ENCODE measurements at places on chromosomes 7 and 10.
A peak's percentile ranks its signal among the peaks of the same experiment; 100 is the strongest.

- DNase-seq: no peak
Measured at GRCh38 chr10:34454590-34455261, 360.4 kb downstream of the PARD3 start.

DNA sequence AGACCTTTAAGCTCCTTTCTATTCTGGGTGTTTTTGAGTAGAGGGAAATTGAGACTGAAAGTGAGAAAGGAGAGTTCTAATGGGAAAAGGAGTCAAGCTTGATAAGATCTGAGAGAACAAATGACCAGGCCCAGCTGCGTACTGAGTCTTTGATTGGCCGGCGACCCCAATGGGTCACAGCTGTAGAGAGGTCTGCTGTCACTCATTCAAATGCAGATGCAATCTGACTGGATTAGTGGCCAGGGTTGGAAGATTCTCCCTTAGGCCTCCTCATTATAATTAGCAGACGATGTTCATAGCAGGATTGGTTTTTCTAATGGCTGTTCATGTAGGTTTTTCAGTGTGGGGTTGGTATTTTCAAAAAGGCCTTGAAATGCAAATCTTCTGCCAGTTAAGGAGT lies 127.2 kb upstream of the SLC25A13 start:
- DNase-seq: no peak

GRCh38 chr10:9097206-9097990 lies 1042.9 kb downstream of the GATA3 start:
- no peak for DNase-seq

DNA sequence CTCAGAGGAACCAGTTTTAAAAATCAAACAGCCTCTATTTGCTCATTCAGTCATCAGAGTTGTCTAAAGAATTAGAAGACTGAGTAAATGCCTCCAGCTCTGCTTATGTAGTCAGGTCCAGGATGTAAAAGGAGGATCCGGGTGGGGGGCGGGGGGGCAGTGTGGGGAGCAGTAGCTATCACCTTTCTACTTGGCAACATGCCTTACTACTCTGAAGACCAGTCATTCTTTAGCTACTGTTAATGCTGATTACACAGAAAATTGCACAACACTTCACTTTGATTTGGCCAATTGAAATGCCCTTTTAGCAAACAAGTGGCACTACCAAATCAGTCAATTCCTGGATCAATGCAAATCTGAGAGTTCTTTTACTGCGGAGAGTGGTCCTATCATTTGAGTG lies 164.2 kb downstream of the NXPH1 start:
- no peak for DNase-seq

GRCh38 chr7:76222333-76222732 lies 20.6 kb downstream of the SRRM3 start:
- DNase-seq: no peak

GRCh38 chr10:125201791-125202622 lies 41.6 kb upstream of the CTBP2 start:
- DNase-seq: no peak

DNA sequence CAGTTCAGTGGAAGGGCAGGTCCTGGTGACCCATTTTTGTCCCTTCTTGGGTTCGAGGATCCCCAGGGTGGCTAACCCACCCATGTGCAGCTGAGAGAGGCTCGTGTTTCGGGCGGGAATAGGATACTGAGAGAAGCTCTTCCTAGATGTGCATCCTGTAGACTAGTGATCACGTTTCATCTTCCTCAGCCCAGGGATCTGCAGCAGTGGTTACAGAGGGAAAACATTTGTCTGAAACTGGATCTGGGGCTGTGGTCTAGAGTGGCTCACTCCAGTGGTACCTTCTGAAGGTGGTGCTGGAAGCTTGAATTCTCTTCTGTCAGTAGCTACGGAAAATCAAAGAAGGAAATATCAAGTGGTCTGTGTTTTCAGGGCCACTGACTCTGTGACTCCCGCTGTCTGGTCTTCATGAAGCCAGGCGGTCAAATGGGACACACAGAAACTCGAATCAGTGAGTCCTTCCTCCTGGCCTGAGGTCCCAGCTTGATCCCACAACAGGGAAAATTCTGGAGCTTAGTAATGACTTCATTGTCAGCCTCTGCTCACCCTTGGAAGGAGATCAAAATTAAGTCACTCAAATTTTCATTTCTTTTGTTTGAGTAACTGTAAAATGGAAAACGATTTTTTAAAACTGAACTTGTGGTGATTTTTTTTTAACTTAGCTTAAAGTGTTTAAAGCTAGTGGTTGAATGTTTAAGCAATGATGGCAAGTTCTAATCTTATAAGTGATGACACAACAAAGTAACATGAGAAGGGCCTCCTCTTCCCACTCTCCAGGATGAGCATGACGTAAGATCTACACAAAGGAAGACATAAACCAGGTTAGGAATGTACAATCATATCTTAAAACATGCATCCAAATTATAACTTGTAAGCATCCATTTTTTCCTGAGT lies 469.3 kb upstream of the KLF6 start:
- no peak for DNase-seq

DNA sequence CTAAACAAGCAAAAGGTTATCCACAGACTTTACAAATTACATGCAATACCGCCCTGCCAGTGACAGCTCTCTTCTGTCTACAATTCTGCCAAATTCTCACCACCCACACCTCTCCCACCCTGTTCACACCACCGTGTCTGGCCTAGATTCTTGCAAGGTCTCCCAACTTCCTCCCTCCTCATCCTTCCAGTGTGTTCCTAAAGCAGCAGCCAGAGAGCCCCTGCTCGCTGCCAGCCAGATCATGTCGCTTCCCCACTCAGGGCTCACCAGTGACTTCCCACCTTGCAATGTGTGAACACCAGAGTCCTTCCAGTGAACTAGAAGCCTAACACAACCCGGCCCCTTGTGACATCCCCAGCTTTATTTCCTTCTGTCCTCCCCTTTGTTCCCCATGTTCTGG lies 121.6 kb downstream of the HECW1 start:
- DNase-seq: no peak

DNA sequence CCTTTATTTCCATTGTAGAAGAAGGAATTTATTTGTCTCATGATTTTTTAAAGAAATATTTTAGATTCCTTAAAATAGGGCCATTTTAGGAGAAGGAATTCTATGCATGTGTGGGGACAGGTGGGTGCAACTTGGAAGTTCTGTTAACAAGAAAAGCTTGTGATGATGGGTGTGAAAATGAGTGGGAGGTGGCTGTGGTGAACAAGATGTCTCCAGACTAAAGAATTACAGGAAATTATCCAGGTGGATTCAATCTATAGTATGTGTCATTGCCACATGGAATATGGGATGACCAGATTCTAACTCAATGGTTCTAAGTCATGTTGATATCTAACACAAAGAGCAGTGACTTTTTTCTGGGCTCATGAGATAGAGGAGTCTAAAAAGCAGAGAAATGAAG lies 229.6 kb upstream of the IGFBP3 start:
- DNase-seq: no peak

DNA sequence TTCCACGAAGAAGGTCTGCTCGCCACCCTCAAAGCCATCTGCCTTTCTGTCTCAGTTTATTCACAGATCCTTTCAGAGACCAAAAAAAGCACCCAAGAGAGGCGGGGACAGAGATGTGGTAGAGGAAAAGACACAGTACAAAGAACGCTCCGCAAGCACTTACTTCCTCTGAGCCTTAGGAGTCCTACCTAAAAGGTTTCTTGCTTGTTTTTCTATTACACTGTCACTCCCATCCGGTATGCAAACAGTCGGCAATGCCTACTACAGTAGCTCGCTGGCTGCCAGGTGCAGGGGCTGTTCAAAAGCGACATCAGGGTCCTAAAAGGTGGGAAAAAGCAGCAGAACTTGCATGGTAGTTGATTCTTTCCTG lies 816 bp downstream of the TECPR1 start:
- DNase-seq: no peak

- no peak for DNase-seq
Measured at GRCh38 chr7:90238583-90238982, 6.4 kb upstream of the CFAP69 start.

DNA sequence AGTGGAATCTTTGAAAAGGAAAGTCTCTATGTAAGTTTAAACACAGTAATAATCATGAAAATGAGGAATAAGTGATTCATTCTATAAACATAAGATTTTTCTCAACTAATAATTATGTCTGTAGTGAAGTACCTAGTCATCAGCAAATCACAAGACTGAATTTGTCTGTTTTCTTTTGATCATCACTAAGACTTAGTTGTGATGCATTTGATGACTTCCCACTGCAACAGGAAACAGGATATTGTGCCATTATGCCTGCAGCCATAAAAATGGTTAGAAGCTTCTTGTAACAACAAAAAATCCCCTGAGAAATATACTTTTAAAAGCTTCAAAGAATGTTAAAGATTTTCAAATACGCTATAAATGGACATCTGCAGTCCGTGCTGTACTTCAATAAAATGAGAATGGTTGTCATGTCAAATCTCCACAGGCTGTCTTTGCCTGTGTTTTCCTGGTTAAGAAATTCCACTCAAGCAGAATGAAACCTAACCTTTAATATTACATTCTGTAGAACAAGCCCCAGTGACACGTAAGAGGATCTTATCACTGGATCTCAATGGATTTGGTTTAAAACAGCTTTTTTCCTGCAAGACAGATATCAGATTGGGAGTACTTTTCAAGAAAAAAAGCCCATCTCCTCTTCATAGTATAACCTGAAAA lies 1262.3 kb upstream of the PHF14 start:
- no peak for DNase-seq

DNA sequence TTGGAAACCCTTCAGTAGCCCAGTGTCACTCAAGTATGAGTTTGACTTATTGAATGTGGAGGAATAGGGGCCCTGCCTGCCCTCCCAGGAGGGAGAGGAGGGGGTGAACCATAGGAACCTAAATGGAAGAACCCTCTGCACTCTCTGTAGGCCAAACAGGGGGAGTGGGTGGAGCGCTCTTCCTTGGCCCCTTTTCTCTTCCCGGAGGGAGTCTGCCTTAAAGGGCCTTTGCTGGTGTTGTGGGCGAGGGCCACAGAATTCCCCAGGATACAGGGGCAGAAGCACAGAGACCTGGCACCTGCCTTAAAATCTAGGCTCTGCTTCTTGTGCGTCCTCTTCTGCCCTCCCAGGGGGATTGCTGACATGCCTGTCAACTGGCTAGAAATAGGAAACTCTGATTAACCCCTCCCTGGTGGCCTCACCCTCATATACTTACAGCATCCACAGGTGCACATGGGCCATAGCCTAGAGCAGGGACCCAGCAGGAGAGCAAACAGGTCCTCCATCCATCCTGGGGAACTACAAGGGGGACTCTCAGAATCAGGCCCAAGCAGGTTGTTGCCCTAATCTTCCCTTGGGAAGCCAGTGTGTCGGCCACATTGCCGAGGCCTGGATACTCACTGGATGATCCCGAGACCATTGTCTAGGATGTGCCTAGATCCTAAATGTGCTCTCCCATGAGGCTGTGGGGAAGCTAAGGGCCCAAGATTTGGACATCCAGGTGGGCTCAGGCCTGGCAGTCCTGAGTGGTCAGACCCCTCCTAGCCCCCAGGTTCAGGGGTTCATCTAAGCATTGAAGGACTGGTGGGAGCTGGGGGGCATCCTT lies 3.4 kb downstream of the TRIM8 start:
- peak; percentile 51 for DNase-seq

- peak; percentile 82 for DNase-seq
Measured at GRCh38 chr10:77801474-77802161, 124.9 kb downstream of the DLG5 start.

GRCh38 chr7:140209866-140210609 lies 33.3 kb upstream of the KDM7A start:
- peak; percentile 88 for DNase-seq

DNA sequence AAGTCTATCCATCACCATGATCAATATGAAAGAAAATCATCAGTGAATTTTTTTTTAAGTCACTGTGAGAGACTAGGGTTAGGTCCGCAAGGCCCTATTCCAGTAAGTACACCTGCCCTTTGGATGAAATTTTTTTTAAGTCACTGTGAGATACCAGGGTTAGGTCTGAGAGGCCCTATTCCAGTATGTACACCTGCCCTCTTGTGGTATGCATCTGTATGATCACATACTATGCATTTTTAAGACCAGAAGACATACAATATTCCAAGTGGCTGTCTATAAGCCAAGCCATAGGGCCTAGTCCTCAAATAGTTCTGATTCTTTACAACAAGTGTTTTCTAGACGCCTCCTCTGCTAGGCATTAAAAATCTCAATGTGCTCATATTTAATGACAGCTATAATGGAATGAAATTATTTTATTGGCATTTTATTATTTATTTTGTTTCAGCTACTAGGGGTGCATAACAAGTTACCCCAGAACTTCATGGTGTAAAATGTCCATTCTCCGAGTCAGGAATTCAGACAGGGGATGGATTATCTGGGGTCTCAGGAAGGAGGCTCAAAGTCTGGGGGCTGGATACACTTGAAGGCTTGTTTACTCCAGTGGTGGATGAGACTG lies 53.1 kb downstream of the TEX36 start:
- peak; percentile 67 for DNase-seq

GRCh38 chr7:90530263-90530662 lies 60.8 kb downstream of the PTTG1IP2 start:
- peak; percentile 25 for DNase-seq

DNA sequence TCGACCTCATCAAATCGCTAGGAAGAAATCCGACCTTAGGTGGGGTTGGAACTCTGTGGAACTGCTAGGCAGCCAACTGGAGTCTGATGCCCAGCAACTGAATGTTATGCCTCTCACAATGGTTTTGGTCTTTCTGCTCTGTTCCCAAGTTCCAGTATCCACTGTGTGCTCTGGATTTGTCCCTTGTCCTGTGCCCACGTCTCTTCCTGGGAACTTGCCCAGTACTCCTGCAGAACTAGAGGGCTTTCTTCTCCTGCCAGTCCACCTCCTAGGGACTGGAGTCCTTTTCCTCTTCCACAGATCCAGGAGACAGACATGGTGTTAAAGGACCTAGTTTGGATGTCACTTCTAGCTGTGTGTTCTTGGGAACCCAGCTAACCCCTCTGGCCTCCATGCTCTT lies 26.6 kb downstream of the PRTFDC1 start:
- no peak for DNase-seq

DNA sequence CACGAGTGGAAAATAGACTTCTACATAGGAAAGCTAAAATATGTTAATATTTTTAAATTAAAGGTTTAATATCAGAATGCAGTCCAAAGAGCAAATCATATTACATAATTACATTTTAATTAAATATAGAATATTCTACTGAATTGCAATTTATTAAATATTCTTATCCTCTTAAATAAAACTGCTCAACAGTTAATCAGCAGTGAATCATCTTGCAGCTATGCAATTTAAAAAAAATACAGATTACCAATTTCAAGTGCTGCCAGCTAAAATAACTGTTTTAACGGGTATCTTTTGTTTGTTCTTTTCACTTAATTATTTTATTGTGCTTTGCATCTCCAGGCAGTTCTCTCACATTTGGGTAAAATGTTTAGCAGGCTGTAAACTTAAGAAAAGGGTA lies 82.2 kb downstream of the ZNRF2 start:
- no peak for DNase-seq

- no peak for DNase-seq
Measured at GRCh38 chr7:24854866-24855265, 97.6 kb upstream of the GSDME start.

DNA sequence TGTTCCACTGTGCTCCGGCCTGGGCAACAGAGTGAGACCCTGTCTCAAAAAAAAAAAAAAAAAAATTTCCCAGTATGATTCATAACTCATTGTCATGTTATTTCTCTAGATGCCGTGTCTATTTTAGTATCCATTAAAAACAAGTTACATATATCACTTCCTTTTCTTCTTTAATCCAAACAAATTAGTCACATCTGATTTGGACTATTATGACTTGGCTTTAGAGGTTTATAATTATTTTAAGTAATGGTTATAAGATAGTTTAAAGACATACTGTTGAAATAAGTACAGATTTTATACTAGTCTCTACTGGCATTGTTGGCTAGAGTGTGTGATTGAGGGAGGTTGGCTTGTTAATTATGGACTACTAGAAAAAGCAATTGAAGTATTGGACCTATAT lies 53.3 kb downstream of the ZMYND11 start:
- DNase-seq: no peak
